ENCODE measurements at places on chromosomes 7 and 10.

GRCh38 chr7:5005066-5005465, 40.6 kb upstream of the RBAK start:
- no peak for DNase-seq

DNA sequence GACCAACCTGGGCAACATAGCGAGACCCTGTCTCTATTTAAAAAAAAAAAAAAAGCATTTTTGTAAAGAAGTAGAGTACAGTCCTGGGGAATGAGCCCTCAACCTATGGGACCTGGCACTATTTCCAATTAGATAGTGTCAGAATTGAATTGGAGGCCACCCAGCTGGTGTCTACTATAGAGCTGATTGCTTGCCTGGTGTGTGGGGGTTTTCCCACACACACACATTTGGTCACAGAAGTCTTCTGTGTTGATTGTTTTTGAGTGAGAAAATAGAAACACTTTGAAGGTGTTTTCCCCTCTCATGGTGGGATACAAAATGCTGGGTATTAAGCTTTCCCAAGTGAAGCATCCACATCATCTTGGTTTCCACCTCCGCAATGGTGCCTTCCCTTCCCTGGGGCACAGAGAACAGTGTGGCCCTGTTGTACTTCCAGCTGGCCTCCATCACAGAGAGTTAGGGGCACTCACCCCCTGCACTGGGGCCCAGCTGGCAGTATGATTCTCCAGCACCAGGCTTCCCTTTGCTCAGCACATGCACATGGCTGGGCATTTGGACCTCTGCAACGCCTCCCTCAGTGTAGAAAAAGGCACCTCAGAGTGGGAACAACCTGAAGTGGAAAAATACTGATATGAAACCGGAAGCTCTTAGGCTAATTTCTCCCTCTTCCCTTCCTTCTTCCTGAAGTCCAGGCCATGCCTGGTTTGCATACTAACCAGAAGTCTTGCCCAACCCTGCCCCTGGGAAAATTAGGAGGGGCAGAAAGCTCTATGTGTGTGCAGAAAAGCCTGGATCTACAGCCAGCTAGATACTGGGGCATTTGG, 10.7 kb upstream of the NFKB2 start:
- no peak for DNase-seq

DNA sequence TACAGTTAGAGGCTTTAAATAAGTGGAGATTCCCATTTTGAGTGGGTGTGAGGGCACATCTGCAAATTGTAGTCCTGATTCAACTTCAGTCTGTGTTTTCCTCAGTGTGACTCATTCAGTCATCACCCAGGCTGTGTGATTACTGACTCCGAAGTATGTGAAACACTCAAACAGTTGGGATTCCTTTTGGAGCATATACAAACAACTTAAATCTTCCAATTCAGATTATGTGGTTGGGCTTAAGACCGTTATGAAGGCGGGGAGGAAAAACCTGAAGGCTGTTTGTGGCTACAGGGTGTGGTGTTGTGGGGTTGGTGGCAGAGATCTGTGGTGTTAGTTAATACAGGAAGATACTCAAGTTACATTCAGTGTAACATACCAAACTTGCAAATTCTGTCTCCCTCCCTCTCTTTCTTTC, 259.7 kb upstream of the FERD3L start:
- DNase-seq, result no peak

DNA sequence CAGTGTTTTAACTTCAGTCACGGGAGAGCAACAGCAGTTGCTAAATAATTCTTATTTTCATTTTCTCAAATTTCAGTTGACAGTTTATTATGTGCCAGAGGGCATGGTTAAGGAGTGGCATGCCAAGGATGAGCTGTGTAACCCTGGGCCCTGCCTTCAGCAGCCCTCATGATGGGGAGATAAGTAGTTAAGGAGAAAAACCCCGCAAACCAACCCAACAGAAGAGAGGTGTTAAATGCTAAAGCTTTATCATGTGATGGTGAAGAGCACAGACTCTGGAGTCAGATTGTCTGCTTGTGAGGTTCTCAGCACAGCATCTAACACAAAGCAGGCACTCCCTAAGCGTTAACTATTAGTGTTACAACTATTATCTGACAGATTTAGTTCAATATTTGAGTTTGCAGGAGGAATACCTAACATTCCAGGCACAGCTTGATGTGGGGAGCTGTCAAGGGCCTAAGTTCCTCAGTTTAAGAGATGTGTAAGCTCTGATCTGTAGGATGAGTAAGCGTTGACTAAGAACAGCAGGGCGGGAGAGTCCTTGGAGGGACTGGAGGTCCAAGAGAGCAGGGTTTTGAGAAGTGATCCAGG, 29.6 kb downstream of the STAM start:
- no peak for DNase-seq

- no peak for DNase-seq
Observed at GRCh38 chr7:24051651-24052050, 232.3 kb upstream of the NPY start.

DNA sequence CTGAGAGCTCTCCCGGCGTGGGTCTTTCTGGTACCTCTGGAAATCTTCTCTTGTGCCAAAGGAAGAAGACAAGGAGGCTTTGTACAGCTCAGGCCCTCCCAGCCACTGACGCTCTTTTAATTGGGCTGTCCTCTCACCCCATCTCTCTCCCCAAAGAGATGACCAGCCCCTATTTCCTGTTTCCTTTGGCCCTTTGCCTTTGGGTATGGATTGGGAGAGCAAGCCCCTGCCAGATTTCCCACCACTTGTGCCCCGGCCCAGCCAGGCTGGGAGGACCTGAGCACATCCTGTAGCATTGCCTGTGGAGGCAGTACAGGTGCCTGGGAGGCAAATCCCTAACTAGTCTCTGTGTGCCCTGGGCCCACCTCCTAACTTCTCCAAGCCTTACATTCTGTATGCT, 5.7 kb upstream of the PLAC9 start:
- DNase-seq, result no peak

GRCh38 chr7:25105911-25106310, 19.1 kb downstream of the CYCS start:
- DNase-seq, result no peak

GRCh38 chr10:77068969-77069368, 568.6 kb downstream of the KCNMA1 start:
- DNase-seq, result no peak
